ENCODE measurements at places on chromosomes 2 and 18. TPM values are rescaled to one million over a fixed set of nuclear protein-coding genes. Genes with fewer than 3 reads are reported as not detected.

GRCh38 chr2:149884871-149885270, 297.3 kb upstream of the MMADHC start:
- H3K27ac ChIP-seq, result no peak overlapping the region
- H3K4me1 ChIP-seq, result 0 out of 2 replicates have a peak, but pooled peaks cover 9% of the 10 kb centered on the region
- DNase-seq, result no peak
- H3K27me3 ChIP-seq, result no peaks in the 10 kb centered on the region

GRCh38 chr2:190942697-190943096, 62.1 kb downstream of the GLS start:
- H3K4me3 ChIP-seq, result no peak overlapping the region
- H3K27me3 ChIP-seq, result no peaks in the 10 kb centered on the region
- H3K4me1 ChIP-seq, result peaks cover 13% of the 10 kb centered on the region
- DNase-seq, result no peak
- no peak overlapping the region for H3K27ac ChIP-seq

GRCh38 chr2:31735716-31736115, 155.0 kb upstream of the SRD5A2 start:
- no peaks in the 10 kb centered on the region for H3K27me3 ChIP-seq
- H3K27ac ChIP-seq, result no peak overlapping the region
- DNase-seq, result no peak
- H3K4me1 ChIP-seq, result no peaks in the 10 kb centered on the region
- no peaks in the 10 kb centered on the region for H3K36me3 ChIP-seq
- no peak overlapping the region for H3K4me3 ChIP-seq

DNA sequence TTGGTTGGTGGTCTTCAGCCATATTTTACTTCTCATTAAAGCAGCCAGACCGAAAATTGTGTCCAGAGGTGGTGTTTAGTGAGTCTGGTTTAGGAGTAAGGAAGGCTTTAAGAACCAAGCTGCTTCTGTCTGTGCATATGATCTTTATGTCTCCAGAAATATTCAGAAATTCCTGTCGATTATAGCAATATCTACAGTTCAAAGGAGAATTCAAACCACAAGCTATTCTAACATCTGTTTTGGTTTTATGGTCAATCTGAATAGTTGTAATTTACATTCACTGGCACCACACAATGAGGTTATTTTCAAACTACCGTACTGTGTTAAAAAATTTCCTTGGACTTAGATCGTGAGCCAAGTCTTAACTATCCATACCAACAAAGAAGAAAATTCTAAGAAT, 11.3 kb downstream of the UPP2 start:
- peaks cover 25% of the 10 kb centered on the region for H3K27me3 ChIP-seq
- no peak overlapping the region for H3K4me3 ChIP-seq
- H3K4me1 ChIP-seq, result no peaks in the 10 kb centered on the region
- H3K27ac ChIP-seq, result no peak overlapping the region

DNA sequence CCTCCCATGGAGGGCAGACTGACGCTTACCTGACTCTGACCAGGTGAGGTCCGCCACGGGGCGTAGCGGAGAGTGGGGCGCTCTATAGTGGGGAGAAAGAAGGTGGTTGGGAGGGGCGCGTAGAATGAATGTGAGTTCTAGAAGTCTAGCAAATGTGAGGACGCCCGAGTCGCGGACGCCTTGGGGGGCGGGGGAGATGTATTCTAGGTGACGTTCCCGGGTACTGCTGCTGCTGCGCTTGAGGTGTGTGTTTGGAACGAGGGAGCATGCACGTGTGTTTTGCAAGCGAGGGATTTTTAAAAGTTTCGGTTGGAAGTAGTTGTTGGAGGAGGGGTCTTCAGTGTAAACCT, 758 bp downstream of the RIF1 start:
- DNase-seq, result peak; percentile 17
- H3K36me3 ChIP-seq, result peaks cover 28% of the 10 kb centered on the region
- 0 out of 2 replicates have a peak, but pooled peaks cover 7% of the 10 kb centered on the region for H3K4me1 ChIP-seq
- peak overlapping the region; percentile 77 for H3K27ac ChIP-seq
- no peaks in the 10 kb centered on the region for H3K27me3 ChIP-seq
- peak overlapping the region; percentile 100 for H3K4me3 ChIP-seq

- H3K4me1 ChIP-seq, result peaks cover 24% of the 10 kb centered on the region
- H3K27me3 ChIP-seq, result no peaks in the 10 kb centered on the region
- no peak overlapping the region for H3K27ac ChIP-seq
- H3K4me3 ChIP-seq, result no peak overlapping the region
- DNase-seq, result no peak
Observed at GRCh38 chr2:70479816-70480215, 73.8 kb downstream of the TGFA start.

- H3K27me3 ChIP-seq, result no peaks in the 10 kb centered on the region
- peak; percentile 13 for DNase-seq
- H3K27ac ChIP-seq, result no peak overlapping the region
- H3K4me3 ChIP-seq, result no peak overlapping the region
Observed at GRCh38 chr2:41710944-41711343, 336.9 kb upstream of the PKDCC start.

- H3K4me1 ChIP-seq, result peaks cover 15% of the 10 kb centered on the region
- H3K27ac ChIP-seq, result peak overlapping the region; percentile 84
Observed at GRCh38 chr2:12456293-12457106, 260.2 kb upstream of the TRIB2 start.

GRCh38 chr2:4073026-4073569, 369.7 kb downstream of the DCDC2C start:
- H3K36me3 ChIP-seq, result no peaks in the 10 kb centered on the region
- H3K4me1 ChIP-seq, result no peaks in the 10 kb centered on the region
- DNase-seq, result no peak
- no peak overlapping the region for H3K27ac ChIP-seq
- peaks cover 5% of the 10 kb centered on the region for H3K27me3 ChIP-seq

Gene CFC1
- total RNA-seq, result not detected

Gene TMEM37
- total RNA-seq, result 0.26 TPM

Gene ARHGAP28
- 10.0 TPM for total RNA-seq

Gene DSG1
- total RNA-seq, result not detected
